ENCODE measurements at places on chromosomes 1 and 21.

DNA sequence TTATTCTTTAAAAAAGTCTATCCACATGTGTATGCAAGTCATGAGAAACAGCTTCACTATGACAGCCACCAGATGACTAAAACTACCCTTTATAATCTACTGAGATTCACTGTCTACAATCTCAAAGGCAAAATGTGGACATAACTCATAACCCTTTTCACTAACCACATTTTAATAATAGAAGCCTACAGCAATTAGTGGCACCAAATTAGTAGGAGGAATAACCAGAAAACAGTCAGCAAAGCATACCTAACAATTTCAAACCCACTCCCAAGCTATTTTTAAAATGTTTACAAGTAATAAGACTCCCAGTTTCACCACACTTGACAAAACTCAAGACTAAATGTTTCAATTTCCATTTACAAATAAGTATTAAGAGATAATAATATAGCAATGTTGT is 442.9 kb downstream of the PTPRC start:
- no peak for DNase-seq

- DNase-seq: no peak
These were observed 29.0 kb downstream of the MRPL39 start for GRCh38 chr21:25578056-25578961.

GRCh38 chr1:9724706-9725476 is 73.4 kb downstream of the PIK3CD start:
- peak; percentile 10 for DNase-seq

DNA sequence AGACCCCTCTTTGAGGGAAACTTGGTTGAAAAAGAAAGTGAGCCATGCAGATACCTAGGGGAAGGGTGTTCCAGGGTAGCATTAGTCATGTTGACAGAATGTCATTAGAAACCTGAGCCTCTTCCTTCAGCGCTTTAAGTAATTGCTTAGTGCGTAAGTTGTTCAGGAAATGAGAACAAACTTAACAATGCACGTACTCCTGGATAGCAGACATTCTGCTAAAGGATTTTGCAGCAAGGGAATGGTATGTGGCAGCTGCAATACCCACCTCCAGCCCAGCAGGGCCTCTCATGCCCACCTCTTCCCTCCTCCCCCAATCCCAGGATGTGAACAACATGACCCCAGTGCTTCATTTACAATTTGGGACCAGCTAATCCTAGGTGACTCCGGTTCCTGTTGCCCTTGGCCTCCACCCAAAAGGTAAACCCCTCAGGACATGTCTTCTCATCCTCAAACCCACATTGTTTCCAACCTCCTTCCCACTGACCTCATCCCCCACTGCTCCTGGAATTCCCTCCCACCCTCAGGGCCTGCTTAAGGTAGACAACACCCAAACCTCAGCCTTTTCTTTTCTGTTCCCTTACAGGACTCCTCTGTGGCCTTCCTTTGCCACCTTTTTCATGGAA is 98.0 kb upstream of the BCAR3 start:
- DNase-seq: no peak

DNA sequence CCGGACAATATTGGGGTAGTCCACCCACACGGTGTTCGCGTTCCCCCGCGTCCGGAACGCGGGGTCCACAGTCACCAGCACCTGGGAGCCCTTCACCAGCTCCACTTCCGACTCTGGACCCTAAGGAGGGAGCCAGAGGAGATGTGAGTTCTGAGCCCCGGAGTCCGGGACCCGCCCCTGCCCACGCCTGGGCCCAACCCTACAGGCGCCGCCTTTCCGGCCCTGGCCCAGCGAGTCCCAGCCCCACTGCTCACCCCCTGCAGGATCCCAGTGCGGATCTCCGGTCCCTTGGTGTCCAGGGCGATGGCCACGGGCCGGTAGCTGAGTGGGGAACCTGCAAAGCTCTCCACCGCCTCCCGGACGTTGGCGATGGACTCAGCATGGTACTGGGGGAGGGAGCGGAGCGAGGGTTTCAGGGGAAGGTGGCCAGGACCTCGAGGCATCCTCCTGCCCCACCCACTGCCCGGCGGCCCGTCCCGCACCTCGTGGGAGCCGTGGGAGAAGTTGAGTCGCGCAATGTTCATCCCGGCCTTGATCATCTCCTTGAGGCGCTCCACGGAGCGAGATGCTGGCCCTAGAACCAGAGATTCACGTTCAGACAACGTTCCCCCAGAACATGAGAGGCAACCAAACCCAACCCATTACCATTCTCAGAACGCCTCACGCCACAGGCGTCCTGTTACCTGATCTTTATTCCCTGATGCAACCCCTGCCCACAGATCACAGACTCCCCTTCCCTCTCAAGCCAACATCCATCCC is 5.9 kb downstream of the PKLR start:
- no peak for DNase-seq

GRCh38 chr1:167893798-167894197 is 20.1 kb downstream of the ADCY10 start:
- DNase-seq: no peak

- no peak for DNase-seq
These were observed 24.3 kb upstream of the MTF1 start for GRCh38 chr1:37883671-37884070.

- no peak for DNase-seq
These were observed 17.6 kb downstream of the RIT1 start for GRCh38 chr1:155893389-155894142.

- DNase-seq: no peak
These were observed 8.3 kb upstream of the ETS2 start for GRCh38 chr21:38797470-38797869.

- no peak for DNase-seq
These were observed 25.1 kb downstream of the PRDM16 start for GRCh38 chr1:3093898-3094626.

- DNase-seq: no peak
These were observed 46.8 kb upstream of the PPM1J start for GRCh38 chr1:112761714-112762480.

All from anterior cingulate cortex (tissue), 58 donors.